ENCODE measurements at places on chromosomes 1 and 21.

DNA sequence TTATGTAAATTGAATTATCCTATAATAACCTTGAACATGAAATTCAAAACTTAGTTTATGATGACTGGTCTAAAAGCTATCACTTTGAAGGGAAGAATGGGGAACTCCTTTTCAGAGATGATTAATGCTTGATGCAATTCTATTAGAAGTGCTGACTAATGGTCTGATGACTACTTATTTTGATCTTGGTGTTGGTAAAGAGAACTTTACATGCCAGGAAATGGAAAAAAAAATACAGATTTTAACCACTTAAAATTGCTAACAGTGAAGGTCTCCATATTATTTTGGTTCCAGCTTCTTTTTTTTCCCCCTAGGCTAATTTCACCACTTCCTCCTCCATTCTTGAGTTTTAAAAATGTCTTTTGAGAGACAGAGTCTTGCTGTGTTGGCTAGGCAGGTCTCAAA lies 22.9 kb downstream of the S1PR1 start:
- peak; percentile 93 for DNase-seq

- no peak for DNase-seq
Measured at GRCh38 chr1:116919802-116920201, 10.1 kb downstream of the PTGFRN start.

DNA sequence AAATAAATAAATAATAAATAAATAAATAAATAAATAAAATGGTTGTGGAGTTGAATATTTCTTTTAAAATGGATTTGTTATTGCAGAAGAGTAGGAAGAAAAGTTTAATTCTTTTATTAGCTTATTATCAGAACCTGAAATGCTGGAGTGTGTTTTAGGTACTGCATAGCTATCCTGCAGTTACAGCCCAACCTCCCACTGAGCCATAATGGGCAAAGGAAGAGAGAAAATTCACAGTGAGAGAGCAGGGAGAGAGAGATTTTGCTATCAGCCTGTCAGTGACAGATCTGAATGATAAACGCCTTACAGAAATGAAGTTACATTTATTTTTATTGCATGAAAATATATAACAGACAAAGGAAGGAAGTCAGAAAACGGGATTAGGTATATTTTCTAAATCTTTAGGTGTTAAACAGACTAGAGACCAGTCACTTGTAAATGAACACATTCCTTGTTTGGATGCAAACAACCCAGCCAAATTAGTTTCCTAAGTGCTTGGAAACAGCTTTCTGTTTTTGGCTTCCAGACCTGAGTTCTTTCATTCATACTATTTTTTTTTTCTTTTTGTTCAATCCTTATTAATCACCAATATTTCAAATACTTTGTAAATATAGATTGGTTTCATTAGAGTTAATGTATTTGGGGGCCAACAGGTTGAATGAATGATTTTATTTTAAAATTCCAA lies 425.3 kb downstream of the USP25 start:
- DNase-seq = no peak

DNA sequence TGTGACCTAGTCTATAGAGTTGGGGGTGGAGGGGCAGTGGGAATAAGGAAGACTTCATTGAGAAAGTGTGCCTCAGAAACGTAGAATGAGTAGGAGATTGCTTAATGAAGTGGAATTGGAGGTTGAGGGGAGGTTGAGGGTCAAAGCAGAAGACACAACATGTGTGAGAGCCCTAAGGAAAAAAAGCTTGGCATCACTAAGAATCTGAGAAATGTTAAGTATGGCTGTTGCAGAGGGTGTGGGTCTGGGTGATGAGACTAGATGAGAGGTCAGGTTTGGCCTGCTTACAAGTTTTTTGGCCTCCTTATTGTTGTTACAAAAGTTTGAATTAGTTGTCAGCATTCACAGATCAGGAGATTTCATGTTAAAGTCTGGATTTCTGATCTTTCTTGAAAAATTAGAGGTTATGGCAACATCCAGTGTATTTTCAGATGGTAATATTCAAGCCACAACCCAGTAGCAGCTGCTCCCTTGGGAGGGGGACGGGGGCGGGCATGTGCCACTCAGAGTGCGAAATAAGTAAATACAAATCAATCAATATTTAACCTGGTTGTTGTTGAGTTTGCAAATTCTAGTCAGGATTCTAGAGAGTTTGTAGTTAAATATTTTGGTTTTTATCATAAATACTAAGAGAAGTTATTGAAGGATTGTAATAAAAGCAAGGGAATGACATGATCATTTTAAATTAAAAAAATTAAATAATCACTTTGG lies 4.3 kb downstream of the MAN1A2 start:
- DNase-seq = no peak

DNA sequence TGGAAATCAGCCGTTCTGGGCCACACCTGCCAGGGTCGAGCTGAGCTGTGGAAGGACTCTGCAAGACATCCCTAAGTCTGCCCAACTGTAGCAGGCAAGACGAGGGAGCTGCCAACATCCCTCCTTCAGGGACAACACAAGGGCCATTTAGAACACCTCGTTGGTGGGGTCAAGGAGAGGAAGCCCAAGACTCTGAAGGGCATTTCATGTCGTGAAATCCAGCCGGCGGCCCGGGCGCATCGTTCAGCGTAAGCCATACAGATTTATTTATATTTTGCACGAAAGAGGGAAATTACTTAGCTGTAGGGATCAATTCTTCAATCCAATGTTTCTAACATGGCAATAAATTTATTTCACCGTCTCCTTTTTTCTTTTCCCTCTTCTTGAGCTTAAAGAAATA lies 101.7 kb upstream of the ZC3H12A start:
- no peak for DNase-seq

- peak; percentile 10 for DNase-seq
Measured at GRCh38 chr1:180841415-180841814, 71.3 kb upstream of the KIAA1614 start.

- no peak for DNase-seq
Measured at GRCh38 chr1:56077206-56077605, 502.2 kb downstream of the PLPP3 start.

DNA sequence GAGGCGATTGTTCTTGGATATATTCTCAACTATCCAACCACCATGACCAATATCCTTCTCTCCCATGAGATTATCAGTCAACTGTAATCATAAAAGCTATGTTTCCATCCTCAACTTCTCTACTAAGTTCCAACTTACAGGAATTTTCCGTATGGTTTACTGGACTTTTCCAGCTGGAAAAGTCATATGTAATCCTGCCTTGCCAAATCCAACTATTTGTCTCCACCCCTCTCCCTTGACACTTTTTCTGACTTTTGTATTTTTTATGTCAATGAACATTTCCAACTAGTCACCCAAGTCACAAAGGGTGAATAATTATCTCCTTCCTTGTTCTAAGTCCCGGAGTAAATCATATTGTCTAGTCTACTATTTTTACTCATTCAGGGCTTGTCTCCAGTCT lies 293.1 kb downstream of the USP25 start:
- DNase-seq = no peak

DNA sequence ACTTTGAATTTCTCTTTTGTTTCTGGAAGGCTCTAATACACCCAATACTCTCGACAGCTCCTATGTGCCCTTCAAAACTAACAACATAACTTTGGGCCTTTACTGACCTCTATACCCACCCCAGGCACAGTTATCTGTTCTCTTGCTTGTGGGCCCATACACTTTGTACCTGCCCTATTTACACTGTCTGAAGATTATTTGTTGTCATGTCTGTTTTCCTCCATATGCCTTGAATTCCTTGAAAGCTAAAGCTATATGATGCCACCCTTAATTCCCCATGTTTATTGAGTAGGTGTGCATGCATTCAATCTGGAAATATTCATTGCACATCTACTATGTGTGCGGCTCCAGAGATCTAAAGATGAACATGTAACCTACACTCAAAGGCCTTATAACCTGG lies 267.6 kb downstream of the PLPP3 start:
- no peak for DNase-seq

- DNase-seq = no peak
Measured at GRCh38 chr1:107858323-107858722, 106.7 kb downstream of the VAV3 start.

DNA sequence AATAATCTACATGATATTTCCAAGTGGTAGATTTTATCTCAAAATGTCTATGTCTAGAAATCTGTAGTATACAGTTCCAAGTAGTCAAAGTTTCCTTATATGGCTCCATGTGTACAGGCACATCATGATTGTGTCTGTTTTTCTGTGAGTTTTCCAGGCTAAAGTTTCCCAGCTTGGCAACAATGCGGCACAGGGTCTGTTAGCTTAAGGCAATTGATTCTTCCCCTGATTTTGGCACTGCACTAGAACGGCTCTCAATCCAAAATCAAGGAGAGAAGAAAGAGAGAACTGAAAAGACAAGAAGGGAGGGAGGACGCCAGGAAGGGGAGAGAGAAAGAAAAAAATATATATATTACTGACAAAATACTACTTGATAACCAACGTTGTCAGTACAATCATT lies 193.9 kb upstream of the SNX7 start:
- DNase-seq = no peak

GRCh38 chr1:89025928-89026327 lies 3.3 kb upstream of the GBP3 start:
- DNase-seq = no peak

- no peak for DNase-seq
Measured at GRCh38 chr1:185425163-185425562, 108.1 kb upstream of the IVNS1ABP start.

- DNase-seq = peak; percentile 66
Measured at GRCh38 chr1:31413405-31414001, 490 bp downstream of the SERINC2 start.

GRCh38 chr1:159973350-159973940 lies 19.4 kb upstream of the SLAMF9 start:
- no peak for DNase-seq

- peak; percentile 92 for DNase-seq
Measured at GRCh38 chr1:100955322-100955721, 59.4 kb downstream of the SLC30A7 start.

GRCh38 chr21:42140196-42140934 lies 69.2 kb downstream of the UMODL1 start:
- no peak for DNase-seq

DNA sequence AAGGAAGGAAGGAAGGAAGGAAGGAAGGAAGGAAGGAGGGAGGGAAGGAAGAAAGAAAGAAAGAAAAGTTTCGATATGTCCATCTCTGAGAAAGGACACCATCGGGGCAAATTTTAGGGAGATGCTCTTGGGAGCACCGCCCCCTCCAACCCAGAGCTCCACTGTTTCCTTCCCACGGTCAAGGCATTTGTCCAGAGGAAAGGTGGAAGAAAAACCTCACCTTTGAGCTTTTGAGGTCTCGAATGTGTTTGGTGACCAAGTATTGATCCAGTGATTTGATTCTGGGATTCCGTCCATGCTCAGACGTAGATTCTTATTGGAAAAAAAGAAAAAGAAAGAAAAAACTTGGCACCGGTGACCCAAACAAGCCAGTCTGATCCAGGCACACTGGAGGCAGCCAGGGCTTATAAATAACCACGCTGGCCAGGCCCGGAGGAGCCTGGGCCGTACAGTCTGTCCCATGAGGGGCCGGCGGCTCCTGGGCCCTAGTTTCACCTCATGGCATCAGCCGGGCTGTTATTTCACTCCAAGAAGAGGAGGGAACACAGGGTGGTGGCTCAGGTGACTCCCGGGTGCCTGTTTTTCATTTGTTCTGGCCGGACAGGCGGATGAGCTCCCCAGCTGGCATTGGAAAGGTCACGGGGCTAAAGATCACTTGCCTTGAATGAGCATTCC lies 36.1 kb upstream of the SLC25A33 start:
- DNase-seq = no peak

DNA sequence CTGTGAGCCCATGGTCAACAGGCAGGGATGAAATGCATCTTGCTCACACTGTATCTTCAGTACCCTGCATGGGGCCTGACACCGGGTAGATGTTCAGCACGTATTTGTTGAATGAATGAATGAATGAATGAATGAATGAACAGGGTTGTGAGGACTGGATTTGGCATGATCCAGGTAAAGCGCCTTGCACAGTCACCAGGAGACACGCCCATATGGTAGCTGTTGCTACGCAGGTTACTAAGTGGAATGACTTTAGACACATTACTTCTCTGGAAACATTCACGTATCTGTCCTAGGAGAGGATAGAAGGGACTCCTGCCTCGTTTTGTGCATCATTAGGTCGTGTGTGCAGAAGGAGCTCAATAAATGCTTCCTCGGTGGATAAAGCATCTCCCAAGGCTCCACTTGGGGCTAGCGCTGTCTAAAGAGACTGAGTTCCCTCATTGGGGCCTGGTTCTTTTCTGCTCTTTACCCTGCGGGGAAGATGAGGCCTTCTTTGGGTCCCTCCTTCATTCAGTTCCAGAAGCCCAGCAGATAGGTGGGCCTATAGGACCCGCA lies 54.2 kb downstream of the NDUFS5 start:
- no peak for DNase-seq

GRCh38 chr1:157575744-157576143 lies 22.1 kb downstream of the FCRL4 start:
- DNase-seq = no peak

DNA sequence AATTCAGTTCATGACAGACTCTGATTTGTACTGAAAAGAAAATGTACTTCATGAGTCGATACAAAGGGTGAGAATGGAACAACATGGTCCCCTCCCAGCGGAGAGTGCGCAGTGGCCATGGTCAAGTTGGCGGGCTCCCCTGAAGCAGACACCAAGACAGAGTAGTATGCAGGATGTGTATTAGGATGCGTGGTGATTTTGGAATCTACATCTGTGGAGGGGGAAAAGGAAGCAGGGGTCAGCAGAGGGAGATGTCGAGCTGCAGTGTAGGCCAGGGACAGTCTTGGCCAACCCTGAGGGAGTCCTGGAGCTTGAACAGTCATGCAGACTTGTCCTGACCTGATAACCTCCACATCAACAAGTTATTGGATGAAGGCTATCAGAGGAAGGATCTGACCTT lies 481.0 kb downstream of the OMA1 start:
- DNase-seq = no peak

- no peak for DNase-seq
Measured at GRCh38 chr1:52657702-52658101, 24.7 kb downstream of the SHISAL2A start.

DNA sequence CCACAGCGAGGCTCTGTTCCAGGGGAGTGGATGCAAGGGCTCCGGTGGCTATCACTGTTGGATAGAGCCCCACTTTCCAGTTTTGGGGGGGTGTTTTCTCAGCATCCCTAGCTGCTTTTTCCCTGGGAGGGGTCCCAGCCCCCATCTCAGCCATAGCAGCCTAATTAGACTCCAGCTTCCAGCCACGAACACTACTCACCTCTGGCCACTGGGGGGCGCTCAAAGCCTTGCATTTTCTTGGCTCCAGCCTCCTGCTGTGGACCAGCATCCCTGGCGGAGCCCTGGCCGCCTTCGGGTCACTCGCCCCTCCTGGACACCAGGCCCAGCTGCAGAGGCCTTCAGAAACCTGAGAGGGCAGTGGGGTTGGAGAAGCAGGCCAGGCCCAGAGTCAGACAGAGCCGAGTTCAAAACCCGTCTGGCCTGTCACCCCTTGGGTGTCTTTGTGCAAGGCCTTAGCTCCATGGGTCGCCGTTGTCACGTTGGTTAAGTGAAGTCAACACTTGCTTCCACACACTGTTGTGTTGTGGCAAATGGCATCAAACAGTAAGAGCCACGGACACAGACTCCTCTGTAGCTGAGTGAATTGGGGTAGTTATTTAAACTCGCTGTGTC lies 93.5 kb upstream of the ACTL8 start:
- DNase-seq = peak; percentile 61

GRCh38 chr1:160117709-160118183 lies 2.2 kb downstream of the ATP1A2 start:
- DNase-seq = no peak

GRCh38 chr1:163561580-163562295 lies 240.0 kb downstream of the NUF2 start:
- peak; percentile 15 for DNase-seq

GRCh38 chr1:26701995-26702679 lies 6.3 kb downstream of the ARID1A start:
- DNase-seq = no peak

- DNase-seq = no peak
Measured at GRCh38 chr1:39160703-39161102, 43.8 kb upstream of the MACF1 start.
